ENCODE measurements at places on chromosomes 11 and 22. TPM values are rescaled to one million over a fixed set of nuclear protein-coding genes. Genes with fewer than 3 reads are reported as not detected.

CHRDL2 gene
- total RNA-seq = 0.21 TPM

ASRGL1 gene
- 9.3 TPM for total RNA-seq

C11orf16 gene
- total RNA-seq = not detected

CEP126 gene
- total RNA-seq = 9.4 TPM

RIC3 gene
- total RNA-seq = 5.6 TPM

MRGPRX3 gene
- total RNA-seq = 0.21 TPM

ANO9 gene
- 0.41 TPM for total RNA-seq

RBM4B gene
- 29.3 TPM for total RNA-seq

NTM gene
- 3.6 TPM for total RNA-seq

LIN7C gene
- 17.0 TPM for total RNA-seq

HORMAD2 gene
- not detected for total RNA-seq

GGTLC3 gene
- total RNA-seq = 0.56 TPM

SEC14L6 gene
- total RNA-seq = 1.4 TPM

SHANK2 gene
- 10.5 TPM for total RNA-seq

- DNase-seq = no peak
- no peak overlapping the region for H3K4me3 ChIP-seq
- H3K4me1 ChIP-seq = no peaks in the 10 kb centered on the region
- no peak overlapping the region for H3K27ac ChIP-seq
Measured at GRCh38 chr22:35458547-35459422, 58.8 kb downstream of the MCM5 start.

GRCh38 chr11:122197066-122197987 lies 81.3 kb upstream of the BLID start:
- peaks cover under 1% of the 10 kb centered on the region for H3K4me1 ChIP-seq
- no peak overlapping the region for H3K4me3 ChIP-seq
- H3K36me3 ChIP-seq = no peaks in the 10 kb centered on the region
- peaks cover 3% of the 10 kb centered on the region for H3K27me3 ChIP-seq
- no peak for DNase-seq

DNA sequence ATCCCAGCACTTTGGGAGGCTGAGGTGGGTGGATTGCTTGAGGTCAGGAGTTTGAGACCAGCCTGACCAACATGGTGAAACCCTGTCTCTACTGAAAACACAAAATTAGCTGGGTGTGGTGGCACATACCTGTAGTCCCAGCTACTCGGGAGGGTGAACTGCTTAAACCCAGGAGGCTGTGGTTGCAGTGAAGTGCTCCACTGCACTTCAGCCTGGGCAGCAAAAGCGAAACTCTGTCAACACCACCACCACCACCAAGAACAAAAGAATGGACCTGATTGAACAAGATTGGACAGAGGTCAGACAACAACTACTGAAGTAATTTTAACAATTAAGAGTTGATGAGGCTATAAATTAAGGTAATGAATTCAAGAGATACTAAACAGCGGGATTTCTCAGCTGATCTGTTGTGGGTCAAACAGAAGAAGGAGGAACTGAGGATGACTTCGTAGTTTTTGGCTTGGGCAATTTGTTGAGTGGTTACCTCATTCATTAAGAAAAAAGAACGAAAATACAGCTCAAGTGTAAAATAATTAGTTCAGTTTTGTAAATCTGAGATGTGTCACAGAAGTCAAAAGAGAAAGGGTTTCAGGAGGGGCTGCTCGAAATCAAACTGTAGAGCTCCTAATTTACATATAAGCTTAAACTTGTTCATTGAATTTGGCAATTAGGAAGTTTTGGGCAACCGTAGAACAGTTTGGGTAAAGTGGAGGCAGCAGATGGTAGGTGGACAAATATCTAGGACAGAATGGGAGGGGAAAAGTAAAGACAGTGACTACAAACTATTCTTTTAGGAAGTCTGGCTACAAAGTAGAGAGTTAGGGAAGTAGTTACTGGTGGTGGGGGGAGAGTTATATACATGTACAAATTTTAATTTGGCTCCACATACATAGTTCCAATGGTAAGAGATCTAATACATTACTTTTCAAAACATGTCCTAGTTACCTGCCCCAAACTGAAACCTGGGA lies 4.5 kb downstream of the IL18 start:
- peak overlapping the region; percentile 33 for H3K27ac ChIP-seq
- H3K4me1 ChIP-seq = peaks cover 12% of the 10 kb centered on the region
- no peak overlapping the region for H3K4me3 ChIP-seq
- H3K27me3 ChIP-seq = no peaks in the 10 kb centered on the region
- DNase-seq = no peak
- H3K36me3 ChIP-seq = no peaks in the 10 kb centered on the region

- H3K27ac ChIP-seq = no peak overlapping the region
- H3K4me3 ChIP-seq = no peak overlapping the region
- DNase-seq = no peak
- no peaks in the 10 kb centered on the region for H3K36me3 ChIP-seq
- no peaks in the 10 kb centered on the region for H3K27me3 ChIP-seq
- H3K4me1 ChIP-seq = peaks cover 4% of the 10 kb centered on the region
Measured at GRCh38 chr11:119573858-119574257, 150.9 kb upstream of the THY1 start.

- peaks cover 5% of the 10 kb centered on the region for H3K27me3 ChIP-seq
- H3K4me3 ChIP-seq = no peak overlapping the region
- no peaks in the 10 kb centered on the region for H3K36me3 ChIP-seq
- no peaks in the 10 kb centered on the region for H3K4me1 ChIP-seq
Measured at GRCh38 chr22:34997633-34998299, 68.2 kb upstream of the ISX start.

- DNase-seq = no peak
- H3K4me3 ChIP-seq = no peak overlapping the region
- H3K36me3 ChIP-seq = no peaks in the 10 kb centered on the region
- H3K27ac ChIP-seq = no peak overlapping the region
- H3K27me3 ChIP-seq = no peaks in the 10 kb centered on the region
Measured at GRCh38 chr22:25102722-25103121, 96.9 kb upstream of the CRYBB3 start.

DNA sequence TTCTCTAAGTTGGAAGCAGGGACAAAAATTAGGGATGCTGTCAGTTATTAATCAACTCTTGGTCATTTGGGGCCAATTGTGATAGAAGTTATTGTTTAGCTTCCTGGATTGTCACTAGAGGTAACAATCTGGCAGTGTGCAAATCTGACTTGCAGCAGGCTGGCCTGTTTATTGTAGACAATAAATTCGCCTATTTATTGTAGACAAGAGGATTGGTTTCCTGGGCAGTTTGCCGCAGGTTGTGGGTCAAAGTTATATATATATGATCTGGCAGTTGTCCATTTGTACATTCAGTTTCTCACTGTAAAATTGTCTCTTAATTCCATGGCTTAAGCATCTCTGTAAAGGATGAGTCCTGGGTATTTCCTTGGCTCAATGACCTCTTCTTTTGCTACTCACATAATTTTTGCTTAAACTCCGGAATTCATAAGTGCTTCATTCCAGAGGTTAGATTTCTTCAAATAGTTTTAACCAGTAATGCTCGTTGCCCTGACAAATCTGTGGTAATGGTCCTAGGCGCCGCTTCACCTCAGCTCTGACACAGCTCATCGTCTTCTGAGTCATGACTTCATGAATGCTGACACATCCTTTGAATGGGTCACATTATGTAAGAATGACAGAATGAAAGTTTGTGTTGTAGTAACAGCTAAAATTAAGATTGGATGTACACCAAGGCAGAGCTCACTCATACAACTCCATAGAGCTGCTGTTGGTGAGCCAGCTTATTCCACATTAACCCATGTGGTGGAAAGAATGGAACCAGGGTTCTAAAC lies 7.8 kb upstream of the MMP3 start:
- no peak for DNase-seq
- H3K4me1 ChIP-seq = no peaks in the 10 kb centered on the region
- no peaks in the 10 kb centered on the region for H3K27me3 ChIP-seq
- H3K4me3 ChIP-seq = no peak overlapping the region

DNA sequence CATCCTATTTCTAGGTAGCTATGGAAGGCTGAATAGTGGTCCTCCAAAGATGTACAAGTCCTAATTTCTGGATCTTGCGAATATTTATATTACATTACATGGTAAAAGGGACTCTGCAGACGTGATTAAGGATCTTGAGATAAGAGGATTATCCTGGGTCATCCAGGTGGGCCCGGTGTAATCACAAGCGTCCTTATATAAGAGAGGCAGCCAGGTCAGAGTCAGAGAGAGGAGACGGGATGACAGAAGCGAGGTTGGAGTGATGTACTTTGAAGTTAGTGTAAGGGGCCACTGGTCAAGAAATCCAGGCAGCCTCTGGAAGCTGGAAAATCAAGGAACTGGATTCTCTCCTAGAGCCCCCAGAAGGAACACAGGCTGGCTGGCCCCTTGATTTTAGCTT lies 70.1 kb upstream of the MYOD1 start:
- no peak overlapping the region for H3K4me3 ChIP-seq
- H3K36me3 ChIP-seq = peaks cover 4% of the 10 kb centered on the region
- DNase-seq = no peak
- H3K4me1 ChIP-seq = peaks cover 8% of the 10 kb centered on the region
- no peak overlapping the region for H3K27ac ChIP-seq

DNA sequence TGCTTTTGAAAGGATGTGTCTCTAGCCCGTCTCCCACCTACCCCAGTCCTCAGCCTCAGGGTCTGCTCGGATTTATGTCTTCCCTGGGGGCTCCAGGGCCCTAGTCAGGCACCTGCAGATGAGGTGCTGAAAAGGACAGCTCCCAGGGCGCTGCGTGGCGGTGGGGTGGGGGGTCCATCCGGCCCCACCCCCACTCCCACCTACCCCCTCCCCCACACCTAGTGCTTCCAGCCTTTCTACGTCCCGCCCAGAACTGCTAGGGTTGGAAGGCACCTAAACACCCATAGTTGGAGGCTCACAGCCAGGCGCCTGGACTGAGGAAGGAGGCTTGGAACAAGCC lies 1.4 kb upstream of the ROBO3 start:
- peaks cover 33% of the 10 kb centered on the region for H3K27me3 ChIP-seq
- H3K4me3 ChIP-seq = no peak overlapping the region
- DNase-seq = no peak
- H3K4me1 ChIP-seq = peaks cover 25% of the 10 kb centered on the region
- no peaks in the 10 kb centered on the region for H3K36me3 ChIP-seq

DNA sequence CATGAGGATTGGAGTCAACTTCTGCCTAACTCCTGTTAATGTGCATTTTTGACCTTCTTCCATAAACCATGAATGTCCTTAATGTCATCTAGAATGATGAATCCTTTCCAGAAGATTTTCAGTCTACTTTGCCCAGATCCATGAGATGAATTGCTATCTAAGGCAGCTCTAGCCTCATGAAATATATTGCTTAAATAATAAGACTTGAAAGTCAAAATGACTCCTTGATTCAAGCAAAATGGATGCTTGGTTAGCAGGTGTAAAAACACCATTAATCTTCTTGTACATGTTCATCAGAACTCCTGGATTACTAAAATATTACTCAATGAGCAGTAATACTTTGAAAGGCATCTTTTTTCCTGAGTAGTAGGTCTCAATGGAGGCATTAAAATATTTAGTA lies 238.5 kb upstream of the ZC3H12C start:
- no peak overlapping the region for H3K4me3 ChIP-seq
- H3K27ac ChIP-seq = no peak overlapping the region
- H3K36me3 ChIP-seq = no peaks in the 10 kb centered on the region

DNA sequence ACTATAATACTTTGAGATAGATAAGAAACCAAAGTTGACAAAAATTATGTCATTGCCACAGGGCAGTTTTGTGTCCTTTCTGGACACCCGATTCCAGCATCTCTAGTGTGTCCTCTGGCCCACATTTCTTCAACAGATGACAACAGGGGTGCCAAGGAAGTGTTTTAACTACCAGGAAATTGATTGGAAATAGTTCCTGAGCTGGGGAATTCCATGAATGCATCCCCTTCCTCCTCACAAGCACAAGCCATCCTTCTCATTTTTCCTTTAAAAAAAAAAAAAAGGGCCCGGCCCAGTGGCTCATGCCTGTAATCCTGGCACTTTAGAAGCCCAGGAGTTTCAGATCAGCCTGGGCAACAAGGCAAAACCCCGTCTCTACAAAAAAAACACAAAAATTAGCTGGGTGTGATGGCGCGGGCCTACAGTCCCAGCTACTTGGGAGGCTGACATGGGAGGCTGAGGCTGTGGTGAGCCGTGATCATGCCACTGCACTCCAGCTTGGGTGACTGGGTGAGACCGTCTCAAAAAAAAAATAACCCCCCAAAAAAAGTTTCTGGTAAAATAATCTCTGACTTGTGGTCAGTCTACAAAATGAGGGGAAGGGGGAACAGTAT lies 797 bp upstream of the B3GAT3 start:
- H3K36me3 ChIP-seq = peaks cover 37% of the 10 kb centered on the region
- peaks cover 50% of the 10 kb centered on the region for H3K4me1 ChIP-seq
- no peak for DNase-seq
- peak overlapping the region; percentile 91 for H3K4me3 ChIP-seq
- peak overlapping the region; percentile 100 for H3K27ac ChIP-seq
- H3K27me3 ChIP-seq = peaks cover 15% of the 10 kb centered on the region

DNA sequence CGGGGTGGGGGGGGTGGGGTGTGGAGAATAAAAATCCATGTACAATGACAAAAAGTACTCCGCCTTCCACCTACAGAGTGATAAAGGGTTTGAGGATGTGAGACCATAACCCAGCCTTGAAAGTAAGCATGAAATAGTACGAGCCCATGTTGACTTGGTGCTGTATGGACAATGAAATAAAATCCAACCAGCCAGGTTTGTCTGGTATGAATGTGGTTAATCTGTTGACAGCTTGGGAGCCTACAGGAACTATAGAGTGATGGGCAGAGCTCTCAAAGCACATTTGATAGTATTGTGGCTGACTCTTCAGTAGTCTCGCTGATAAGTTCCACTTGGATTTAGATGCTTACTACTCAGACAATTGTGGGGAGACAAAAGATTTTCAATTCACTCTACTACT lies 48.8 kb upstream of the CD44 start:
- peaks cover 17% of the 10 kb centered on the region for H3K4me1 ChIP-seq
- H3K27me3 ChIP-seq = peaks cover 3% of the 10 kb centered on the region
- H3K4me3 ChIP-seq = no peak overlapping the region
- H3K27ac ChIP-seq = no peak overlapping the region

All from endothelial cell (in vitro differentiated cells).